Skeletal muscle cell (primary cell): ENCODE measurements at places on chromosomes 4 and X.
A peak's percentile ranks its signal among the peaks of the same experiment; 100 is the strongest.

- no peak for DNase-seq
These were observed 5.0 kb downstream of the GPC3 start for GRCh38 chrX:133980406-133980805.

GRCh38 chr4:73606465-73606974, 13.7 kb downstream of the RASSF6 start:
- DNase-seq: no peak

GRCh38 chr4:132809298-132810032, 339.6 kb upstream of the PCDH10 start:
- DNase-seq: no peak

- no peak for DNase-seq
These were observed 13.9 kb upstream of the PRDM8 start for GRCh38 chr4:80183250-80184052.

DNA sequence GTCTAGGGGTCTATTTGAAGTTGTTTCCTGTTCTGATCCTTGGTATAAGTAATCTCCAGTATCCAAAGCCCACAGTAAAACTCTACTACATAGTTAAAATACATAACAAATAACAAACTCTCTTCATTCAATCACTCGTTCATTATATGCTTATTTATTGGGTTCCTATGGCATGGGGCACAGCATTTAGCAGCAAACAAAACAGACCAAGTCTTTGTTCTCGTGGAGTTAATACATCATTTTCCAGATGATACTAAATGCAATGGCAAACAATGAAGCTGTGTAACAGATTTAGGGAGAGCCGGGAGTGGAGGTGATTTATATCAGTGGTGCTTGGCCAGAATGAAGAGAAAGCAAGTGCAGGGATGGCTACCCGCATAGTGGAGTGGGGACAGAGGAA, 36.6 kb upstream of the SPARCL1 start:
- DNase-seq: no peak

GRCh38 chrX:151984328-151984727, 9.9 kb upstream of the GABRE start:
- peak; percentile 73 for DNase-seq

DNA sequence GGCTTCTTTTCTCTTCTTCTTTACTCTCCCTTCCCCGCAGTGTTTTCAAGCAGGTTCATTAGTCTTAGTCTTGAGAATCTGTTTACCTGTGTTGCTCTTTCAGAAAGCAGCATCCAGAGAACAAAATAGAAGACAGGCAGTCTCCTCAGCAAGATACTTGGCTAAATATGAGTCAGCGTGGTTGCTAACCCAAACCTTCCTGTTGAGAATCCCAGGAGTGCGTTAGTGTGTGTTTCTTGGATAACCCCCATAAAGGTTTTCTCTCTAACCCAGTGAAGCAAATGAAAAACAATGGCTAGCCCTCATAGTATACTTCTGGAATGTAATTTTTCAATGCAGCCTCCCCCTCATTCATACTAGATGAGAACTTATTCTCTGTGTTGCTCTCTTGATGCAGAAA, 41.1 kb downstream of the BMPR1B start:
- peak; percentile 78 for DNase-seq
